NCI-H1436 (cell line): ENCODE measurements at places on chromosomes 11 and 22.

GRCh38 chr11:74844072-74844471 lies 95.4 kb downstream of the RNF169 start:
- DNase-seq: no peak

GRCh38 chr22:38246692-38247091 lies 26.1 kb downstream of the TMEM184B start:
- no peak for DNase-seq

DNA sequence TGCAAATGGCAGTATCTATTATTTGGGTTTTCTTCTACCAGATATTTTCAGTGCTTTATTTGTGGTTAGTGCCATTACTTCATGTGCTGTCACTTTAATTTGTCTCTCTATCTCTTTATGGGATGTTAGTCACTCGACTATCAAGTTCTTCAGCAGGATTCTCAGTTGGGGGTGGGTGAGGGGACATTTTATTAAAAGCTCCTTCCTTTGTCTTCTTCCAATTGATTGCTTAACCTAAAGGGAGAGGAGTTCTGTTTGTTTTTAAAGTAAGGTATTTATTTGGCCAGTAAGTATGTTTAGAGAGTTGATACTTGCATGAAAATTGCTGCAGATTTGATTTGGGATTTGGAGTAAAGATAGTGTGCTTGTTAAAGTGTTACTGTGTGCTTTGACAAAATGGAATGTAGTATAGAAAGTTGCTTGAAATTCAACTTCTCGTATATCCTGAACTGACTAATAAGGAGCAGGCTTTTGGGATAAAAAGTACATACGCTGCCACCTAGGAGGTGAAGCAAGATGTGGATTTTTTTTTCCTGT lies 10.3 kb downstream of the YAP1 start:
- DNase-seq: no peak

DNA sequence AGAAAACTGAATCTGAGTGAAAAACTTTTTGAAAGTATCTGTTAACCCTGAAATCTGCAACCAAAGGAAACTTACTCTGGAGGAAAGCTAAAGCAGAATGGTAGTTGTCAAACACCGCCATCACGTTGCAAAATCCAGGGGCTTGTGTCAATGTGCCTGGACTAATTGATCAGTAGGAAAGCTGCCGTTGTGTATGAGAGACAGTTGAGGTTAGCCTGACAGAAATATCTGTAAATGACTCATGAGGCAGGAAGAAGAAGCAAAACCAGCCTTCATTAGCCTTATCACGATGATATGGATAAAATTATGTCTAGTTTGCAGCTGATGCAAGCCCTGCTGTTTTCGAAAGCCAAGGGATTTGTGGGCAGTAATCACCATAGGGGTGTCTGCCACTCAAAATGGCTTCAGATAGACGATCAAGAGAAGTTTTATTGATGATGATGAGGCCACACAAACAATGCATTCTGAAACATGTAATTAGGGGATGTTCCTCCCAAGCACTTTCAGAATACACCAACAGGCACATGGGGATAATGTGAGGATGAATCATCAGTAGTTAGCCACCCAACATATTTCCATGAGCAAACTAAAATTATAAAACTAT lies 8.9 kb downstream of the SCGB1A1 start:
- DNase-seq: no peak

DNA sequence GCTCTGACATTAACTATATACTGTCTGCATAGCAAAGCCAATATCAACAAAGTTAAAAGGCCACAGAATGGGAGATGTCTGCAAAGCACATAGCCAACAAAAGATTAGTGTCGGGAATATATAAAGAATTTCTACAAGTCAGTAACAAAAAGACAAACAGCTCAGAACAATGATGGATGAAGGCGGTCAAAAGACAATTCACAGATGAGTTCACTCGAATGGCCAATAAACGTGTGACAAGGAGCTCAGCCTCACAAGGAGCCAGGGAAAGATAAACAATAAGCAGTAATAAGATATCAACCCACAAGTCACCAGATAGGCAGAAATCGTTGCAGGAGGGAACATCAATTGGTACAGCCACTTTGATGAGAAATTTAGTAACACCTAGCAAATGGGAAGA lies 106.0 kb upstream of the ISX start:
- DNase-seq: no peak

GRCh38 chr11:44591557-44591956 lies 26.1 kb downstream of the CD82 start:
- DNase-seq: no peak

DNA sequence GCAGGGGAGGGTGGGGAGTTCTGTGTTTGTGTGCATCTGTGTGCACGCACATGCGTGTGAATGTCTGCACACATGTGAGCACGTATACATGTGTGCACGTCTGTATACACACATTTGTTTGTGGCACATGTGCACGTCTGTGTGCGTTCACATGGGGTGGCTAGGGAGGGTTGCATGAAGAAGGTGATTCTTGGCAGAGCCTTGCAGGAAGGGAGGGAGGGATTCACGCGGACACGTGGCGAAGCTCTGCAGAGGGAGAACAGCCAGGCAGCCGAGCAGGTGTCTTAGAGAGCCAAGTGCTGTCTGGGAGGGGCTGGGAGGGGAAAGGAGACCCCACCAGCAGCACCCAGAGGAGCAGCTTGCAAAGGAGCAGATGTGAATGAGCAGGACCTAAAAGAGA lies 372.1 kb downstream of the BRD1 start:
- no peak for DNase-seq
